ENCODE measurements at places on chromosomes 4 and X. TPM values are rescaled to one million over a fixed set of nuclear protein-coding genes. Genes with fewer than 3 reads are reported as not detected.

CSN1S1 gene
- total RNA-seq: not detected

SHOX gene
- not detected for total RNA-seq

TNIP2 gene
- 42.5 TPM for total RNA-seq

FGF13 gene
- 0.14 TPM for total RNA-seq

DMD gene
- 0.03 TPM for total RNA-seq

SLC7A11 gene
- total RNA-seq: 33.1 TPM

SPIN4 gene
- total RNA-seq: 6.3 TPM

SRPK3 gene
- total RNA-seq: 0.08 TPM

MAGEA4 gene
- not detected for total RNA-seq
